ENCODE measurements at places on chromosomes 4 and X. TPM values are rescaled to one million over a fixed set of nuclear protein-coding genes. Genes with fewer than 3 reads are reported as not detected.

GRCh38 chrX:152892999-152893891 is 4.6 kb upstream of the ZNF185 start:
- DNase-seq, result peak; percentile 37

- DNase-seq, result no peak
These were observed 71.4 kb upstream of the ADGRL3 start for GRCh38 chr4:61128682-61129081.

DNA sequence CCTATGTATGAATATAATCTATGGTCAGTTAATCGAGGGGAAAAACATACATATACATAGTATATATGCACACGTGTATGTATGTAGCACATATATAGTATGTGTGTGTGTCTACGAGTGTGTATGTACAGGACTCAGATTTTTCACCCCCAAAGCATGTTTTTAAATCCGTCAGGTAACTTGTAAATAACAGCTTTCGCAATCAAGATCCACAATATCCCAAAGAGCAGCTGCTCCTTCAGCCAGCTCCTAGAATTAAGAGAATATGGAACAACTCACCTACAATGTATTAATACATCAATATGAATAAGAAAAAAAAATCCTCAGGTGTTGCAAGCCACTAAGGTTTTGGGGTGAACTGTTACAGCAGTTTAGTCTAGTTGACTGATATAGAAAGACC is 3.5 kb downstream of the MRFAP1L1 start:
- DNase-seq, result no peak

DNA sequence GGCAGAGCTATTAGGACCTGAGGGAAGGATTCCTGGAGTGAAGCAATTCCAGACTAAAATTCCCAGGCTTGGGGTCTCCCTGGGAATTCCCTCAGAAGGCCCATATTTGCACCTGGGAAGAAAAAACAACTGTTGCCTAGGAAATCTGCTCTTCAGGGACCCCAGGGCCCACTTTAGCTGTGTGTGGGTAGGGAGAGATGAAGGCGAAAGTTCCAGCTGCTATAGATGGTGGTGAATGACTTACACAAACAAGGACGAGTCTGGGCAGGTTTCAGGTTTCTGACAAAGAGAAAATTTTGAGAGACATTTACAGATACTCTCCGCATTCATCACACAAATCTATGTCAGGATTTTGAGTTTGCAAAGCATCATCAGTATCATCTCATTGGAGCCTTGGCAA is 126.1 kb downstream of the GPC3 start:
- no peak for DNase-seq

DNA sequence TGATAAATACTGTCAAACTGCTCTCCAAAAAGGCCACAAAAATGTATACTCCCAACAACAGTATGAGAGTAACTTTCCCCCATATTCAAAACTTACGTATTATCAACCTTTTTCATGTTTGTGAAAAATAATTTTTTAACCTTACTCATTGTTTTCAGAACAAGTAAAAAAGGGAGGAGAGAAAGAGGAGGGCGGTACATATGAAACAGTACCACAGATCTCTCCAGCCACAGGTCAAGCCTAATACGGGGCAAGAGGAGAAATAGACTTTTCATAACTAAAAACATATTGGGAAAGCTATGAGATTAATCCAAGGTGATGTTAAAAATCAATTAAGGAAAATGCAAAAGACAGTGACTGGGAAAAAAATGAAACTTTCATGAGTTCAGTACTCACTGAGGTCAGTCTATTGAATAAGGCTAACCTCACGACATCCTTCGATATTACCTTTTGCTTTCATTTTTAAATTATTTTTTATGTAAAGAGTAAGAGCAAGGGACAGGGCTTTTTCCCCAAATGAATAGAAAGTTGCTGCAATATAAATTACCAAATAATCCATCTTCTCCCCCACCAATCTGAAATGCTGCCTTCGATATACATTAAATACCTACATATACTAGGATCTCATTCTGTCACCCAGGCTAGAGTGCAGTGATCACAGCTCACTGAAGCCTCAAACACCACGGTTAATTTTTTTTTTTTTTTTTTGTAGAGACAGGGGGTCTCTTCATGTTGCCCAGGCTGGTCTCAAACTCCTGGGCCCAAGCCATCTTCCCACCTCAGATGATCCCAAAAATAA is 25.3 kb downstream of the FBXW7 start:
- no peak for DNase-seq

DNA sequence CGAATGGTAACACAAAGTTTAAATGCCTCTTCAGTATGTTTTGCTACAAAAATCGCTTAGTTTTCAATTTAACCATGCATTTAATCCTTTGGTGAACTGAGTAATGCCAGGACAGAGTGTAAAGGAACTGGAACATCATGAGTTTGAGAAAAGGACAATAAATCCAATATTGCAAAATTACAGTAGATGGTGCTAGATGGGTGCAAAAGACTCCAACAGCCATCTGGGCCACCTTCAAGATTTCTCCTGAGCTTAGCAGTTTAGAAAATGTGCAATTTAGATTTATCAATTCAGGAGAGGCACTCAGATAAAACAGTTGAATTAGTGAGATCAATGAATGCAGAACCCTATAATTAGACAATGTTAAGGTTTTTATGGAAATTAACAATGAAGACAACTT is 33.2 kb upstream of the MID1IP1 start:
- no peak for DNase-seq

The ZCCHC18 gene
- total RNA-seq, result 4.4 TPM

The HTRA3 gene
- 3.6 TPM for total RNA-seq

DNA sequence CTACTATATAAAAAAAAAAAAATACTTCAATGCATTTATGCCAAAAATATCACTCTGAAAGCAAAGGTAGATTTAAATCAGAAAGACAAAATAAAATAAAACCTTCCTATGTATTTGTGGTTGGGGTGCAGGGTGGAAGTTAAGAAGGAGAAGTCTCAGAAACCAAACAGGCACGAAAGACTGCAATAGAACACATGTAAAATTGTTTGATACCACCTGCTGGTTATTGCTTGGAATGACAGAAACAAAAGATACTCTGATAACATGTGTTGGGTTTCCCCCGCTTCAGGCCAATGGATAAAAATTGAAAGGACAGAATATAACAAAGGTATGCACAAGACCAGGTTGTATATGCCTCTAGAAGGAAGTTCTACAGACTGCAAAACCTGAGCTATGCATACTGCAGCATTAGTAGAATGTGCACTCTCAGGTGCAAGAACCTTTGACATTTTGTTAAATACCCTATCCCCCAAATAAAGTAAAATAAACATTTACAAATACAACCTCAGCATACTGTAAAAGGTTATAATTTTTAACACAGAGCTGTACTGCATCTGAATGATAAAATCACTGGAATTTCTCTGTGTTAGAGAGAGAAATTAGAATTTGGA is 118.8 kb downstream of the GABRA2 start:
- peak; percentile 48 for DNase-seq

The PALLD gene
- total RNA-seq, result 30.2 TPM

The ALAS2 gene
- not detected for total RNA-seq

GRCh38 chr4:13528821-13529127 is 15.5 kb downstream of the NKX3-2 start:
- DNase-seq, result no peak

GRCh38 chr4:87856816-87857215 is 24.0 kb downstream of the MEPE start:
- peak; percentile 22 for DNase-seq

GRCh38 chr4:67549123-67549522 is 3.8 kb upstream of the CENPC start:
- no peak for DNase-seq

DNA sequence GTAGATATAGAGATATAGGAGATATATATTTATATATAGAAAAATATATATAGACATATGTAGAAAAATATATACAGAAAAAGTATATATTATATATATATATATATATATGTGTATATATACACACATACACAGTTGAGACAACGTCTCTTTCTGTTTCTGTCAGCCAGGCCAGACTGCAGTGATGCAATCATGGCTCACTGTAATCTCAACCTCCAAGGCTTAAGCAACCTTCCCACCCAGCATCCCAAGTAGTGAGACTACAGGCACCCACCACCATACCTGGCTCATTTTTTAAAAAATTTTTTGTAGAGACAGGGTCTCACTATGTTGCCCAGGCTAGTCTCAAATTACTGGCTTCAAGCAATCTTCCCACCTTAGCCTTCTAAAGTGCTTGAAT is 426.3 kb downstream of the GPM6A start:
- DNase-seq, result no peak

The RENBP gene
- total RNA-seq, result 10.3 TPM

The QDPR gene
- 26.3 TPM for total RNA-seq

The MAGED4 gene
- total RNA-seq, result 22.2 TPM
